Right ventricle myocardium inferior (tissue), 1 donor: ENCODE measurements at places on chromosomes 4 and X.
A peak's percentile ranks its signal among the peaks of the same experiment; 100 is the strongest.

DNA sequence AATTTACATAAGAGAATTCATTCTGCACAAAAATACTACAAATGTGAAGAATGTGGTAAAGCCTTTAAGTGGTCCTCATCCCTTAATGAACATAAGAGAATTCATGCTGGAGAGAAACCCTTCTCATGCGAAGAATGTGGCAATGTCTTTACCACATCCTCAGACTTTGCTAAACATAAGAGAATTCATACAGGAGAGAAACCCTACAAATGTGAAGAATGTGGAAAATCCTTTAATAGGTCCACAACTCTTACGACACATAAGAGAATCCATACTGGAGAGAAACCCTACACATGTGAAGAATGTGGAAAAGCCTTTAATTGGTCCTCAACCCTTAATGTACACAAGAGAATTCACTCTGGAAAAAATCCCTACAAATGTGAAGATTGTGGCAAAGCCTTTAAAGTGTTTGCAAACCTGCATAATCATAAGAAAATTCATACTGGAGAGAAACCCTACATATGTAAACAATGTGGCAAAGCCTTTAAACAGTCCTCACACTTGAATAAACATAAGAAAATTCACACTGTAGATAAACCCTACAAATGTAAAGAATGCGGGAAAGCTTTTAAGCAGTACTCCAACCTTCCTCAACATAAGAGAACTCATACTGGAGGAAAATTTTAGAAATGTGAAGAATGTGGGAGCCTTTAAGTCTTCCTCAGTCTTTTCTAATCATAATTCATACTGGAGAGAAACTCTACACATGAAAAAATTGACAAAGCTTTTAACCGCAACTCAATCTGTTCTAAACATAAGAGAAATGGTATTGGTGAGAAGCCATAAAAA is 37.4 kb downstream of the ZNF718 start:
- DNase-seq, result no peak

GRCh38 chr4:106941841-106942240 is 94.3 kb downstream of the DKK2 start:
- no peak for DNase-seq

- no peak for DNase-seq
Observed at GRCh38 chrX:93932471-93933220, 258.6 kb downstream of the FAM133A start.

DNA sequence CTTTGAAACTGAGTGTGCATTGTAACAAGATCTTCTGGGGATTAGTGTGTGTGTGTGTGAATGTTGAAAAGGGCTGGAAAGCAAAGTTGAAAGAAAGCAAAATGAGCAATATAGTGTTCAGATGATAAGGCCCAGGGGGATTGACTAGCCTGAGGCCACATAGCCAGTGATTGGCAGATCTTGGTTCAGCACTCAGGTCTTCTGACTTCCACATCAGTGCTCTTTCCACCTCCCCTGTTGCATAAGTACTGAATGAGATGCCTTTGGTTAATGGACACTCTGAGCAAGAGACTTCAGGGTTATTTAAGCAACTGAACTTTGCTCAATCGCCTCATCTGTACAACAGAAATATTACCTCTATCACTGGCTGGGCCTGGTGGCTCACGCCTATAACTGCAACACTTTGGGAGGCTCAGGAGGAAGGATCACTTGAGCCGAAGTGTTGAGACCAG is 120.4 kb downstream of the TMEM164 start:
- no peak for DNase-seq

- no peak for DNase-seq
Observed at GRCh38 chr4:128322311-128322710, 34.7 kb upstream of the PGRMC2 start.

DNA sequence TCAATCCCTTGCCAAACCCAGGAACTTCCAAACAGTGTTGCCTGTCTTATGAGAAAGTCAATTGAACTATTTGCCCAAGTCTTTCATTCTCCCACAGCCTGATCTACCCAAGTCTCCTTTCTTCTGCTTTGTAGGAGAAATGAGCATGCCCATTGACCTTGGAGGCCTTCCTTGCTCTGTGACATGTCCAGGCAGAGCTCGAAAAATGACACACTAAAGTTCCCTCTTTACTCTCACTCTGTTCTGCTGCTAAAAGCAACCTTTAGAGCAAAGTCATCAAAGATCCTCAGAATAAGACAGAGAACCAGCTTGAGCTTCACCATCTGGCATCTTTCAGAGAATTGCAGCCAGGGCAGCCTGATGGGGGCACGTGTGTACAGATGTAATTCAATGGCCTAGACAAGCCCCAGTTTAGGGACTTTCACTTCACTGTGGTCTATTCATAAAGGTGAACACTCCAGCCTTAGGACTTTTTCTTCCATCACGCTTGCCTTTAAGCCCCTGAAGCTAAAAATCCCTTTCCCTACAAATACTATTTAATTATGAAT is 136.4 kb downstream of the AMELX start:
- no peak for DNase-seq

- DNase-seq, result no peak
Observed at GRCh38 chrX:101745046-101745445, 85.4 kb upstream of the ARMCX2 start.

GRCh38 chr4:153082322-153083301 is 121.6 kb upstream of the TRIM2 start:
- no peak for DNase-seq

GRCh38 chr4:10457255-10457801 is at the start of gene ZNF518B:
Gene ZNF518B (minus strand): TSS chr4:10457426. CDS start chr4:10446328, 11,098 bp downstream.
- DNase-seq, result peak; percentile 87

- DNase-seq, result no peak
Observed at GRCh38 chrX:101813200-101813599, 118.6 kb downstream of the ZMAT1 start.

DNA sequence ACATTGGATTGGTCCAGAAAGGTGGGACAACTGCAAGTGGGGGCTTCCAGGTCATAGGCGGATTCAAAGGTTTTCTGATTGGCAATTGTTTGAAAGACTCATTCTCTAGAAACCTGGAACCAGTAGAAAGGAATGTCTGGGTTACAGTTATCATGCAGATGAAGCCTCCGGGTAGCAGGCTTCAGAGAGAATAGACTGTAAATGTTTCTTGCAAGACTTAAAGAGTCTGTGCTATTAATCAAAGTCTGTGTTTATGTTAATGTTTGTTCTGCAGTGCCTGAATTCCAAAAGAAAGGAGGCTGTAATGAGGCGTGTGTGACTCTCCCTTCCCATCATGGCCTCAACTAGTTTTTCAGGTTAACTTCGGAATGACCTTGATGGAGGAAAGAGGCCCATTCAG is 43.9 kb upstream of the GC start:
- DNase-seq, result no peak

GRCh38 chr4:158189422-158189821 is 16.6 kb upstream of the GASK1B start:
- DNase-seq, result no peak

- no peak for DNase-seq
Observed at GRCh38 chr4:140469791-140470733, 28.0 kb downstream of the MGAT4D start.

- DNase-seq, result peak; percentile 87
Observed at GRCh38 chr4:95548738-95549245, at the start of gene UNC5C. Gene UNC5C (minus strand): TSS chr4:95548973.

DNA sequence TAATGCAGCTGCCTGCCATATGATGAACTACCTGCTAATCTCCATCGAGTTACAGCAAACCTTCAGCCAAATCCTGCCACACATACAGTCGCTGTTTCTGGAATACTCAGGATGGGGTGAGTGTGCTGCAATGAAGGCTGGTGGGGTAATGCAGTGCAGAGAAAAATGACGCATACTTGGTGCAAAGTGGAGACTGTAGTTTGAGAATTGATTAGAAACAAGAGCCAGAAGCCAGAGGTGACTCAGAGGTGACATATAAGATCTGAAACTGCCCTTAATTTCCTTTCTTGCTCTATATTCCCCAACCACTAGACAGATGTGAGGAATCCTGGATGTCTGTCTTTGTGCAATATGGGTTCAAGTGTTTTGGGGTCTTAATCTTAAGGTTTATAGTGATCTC is 22.0 kb downstream of the C4orf54 start:
- no peak for DNase-seq

DNA sequence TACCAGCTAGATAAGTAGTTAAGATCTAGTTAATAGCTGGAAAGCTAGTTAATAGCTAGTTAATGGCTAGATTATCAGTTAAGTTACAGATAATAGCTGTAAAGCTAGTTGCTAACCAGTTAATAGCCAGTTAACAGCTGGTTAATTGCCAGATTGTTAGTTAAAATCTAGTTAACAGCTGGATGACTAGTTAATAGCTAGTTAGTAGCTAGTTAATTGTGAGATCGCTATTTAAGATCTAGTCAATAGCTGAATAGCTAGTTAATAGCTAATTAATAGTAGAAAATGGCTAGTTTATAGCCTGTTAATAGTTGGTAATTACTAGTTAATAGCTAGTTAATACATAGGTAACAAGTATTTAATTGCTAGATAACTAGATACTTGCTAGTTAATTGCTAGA is 630.5 kb upstream of the CT83 start:
- no peak for DNase-seq

DNA sequence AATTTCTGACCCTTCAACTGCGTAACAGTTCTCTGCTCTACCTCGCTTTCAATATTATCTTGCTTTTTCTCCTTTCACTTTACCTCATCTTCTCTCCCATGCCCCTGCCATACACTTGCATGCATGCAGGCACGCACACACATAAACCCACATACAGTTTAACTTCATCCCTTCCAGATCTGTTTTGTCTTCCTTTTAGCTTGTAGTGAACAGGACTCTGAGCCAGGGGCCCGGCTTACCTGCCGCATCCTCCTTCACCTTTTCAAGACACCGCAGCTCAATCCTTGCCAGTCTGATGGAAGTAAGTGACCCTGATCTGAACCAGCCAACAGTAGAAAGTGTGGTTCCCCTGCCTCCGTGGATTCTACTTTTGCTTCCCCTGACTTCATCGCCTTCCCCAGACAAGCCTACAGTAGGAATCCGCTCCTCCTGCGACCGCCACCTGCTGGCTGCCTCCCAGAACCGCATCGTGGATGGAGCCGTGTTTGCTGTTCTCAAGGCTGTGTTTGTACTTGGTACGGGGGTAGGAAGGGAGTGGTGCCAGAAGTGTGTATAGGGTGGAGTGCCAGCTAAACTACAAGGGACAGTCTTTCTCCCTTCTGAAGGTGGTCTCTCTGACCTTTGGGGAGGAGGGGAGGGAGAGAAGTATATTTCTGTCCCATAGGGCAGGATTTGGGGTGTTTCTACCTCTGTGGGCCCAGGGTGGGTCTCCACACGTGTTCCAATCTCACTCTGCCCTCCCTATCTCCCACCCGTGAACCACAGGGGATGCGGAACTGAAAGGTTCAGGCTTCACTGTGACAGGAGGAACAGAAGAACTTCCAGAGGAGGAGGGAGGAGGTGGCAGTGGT is 10.7 kb downstream of the MED12 start:
- peak; percentile 79 for DNase-seq

GRCh38 chr4:149145803-149146202 is 669.8 kb downstream of the IQCM start:
- no peak for DNase-seq

- peak; percentile 52 for DNase-seq
Observed at GRCh38 chr4:137641544-137641943, 109.2 kb upstream of the PCDH18 start.

GRCh38 chrX:70762285-70762684 is 146.2 kb downstream of the TEX11 start:
- DNase-seq, result no peak

DNA sequence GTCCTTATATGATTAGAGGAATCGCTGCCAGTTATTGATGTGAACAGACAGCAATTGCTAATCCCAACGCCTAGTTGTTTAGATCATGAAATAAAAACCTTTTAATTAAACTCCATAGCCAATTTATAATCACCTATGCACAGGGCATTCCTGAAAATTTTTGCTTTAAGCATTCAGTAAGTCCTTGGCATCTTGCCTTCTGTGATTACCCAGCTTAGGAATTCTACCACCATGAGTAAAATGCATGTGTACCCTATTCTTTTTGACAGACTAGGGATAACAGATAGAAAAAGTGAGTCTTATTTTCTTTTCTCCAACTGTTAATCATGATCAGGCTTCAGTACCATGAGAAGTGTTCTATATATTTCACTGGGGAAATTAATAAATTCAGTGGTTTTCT is 995.3 kb upstream of the GRIA3 start:
- DNase-seq, result no peak

- DNase-seq, result no peak
Observed at GRCh38 chr4:155234206-155234605, 25.8 kb downstream of the NPY2R start.

DNA sequence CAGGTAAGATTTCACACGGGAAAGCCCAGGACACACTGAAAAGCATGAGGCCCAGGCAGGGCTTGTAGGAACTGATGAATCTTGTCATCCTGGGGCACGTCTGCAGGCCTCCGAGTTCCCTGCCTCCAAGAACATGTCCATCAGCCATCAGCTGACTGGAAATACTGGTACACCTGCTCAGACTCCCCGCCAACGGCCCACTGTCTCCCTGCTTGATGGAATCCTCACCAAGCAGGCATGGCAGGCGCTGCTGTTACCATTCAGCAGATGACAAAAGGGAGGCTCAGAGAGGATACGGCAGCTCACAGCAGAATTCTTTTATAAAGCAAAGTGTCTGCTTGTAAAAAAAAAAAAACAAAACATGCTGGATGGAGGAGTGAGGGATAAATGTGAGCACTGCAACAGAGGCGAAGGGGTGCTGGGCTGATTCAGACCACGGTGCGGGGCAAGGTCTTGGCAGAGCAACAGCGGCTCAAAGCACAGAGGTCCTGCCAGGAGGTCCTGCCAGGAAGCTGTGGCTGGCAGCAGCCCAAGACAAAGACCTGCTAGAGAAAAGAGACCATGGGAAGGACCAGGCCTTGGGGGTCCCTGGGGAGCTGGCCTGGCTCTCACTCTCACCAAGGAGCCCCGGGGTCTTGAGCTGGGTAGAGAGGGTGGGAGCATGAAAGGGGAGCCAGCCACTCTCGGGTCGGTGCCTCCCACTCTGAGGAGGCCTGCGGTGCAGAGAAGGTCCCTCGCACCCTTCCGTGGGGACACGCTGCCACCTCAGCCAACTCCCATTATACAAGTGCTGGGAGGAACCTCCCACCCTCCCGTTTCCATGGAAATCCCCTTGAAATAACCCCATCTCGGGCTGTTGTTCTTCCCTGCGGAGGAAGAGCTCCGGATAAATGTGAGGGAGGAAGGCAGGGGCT is 25.6 kb downstream of the PPP2R2C start:
- DNase-seq, result no peak

GRCh38 chr4:54992266-54992665 is 133.1 kb downstream of the KDR start:
- DNase-seq, result no peak

DNA sequence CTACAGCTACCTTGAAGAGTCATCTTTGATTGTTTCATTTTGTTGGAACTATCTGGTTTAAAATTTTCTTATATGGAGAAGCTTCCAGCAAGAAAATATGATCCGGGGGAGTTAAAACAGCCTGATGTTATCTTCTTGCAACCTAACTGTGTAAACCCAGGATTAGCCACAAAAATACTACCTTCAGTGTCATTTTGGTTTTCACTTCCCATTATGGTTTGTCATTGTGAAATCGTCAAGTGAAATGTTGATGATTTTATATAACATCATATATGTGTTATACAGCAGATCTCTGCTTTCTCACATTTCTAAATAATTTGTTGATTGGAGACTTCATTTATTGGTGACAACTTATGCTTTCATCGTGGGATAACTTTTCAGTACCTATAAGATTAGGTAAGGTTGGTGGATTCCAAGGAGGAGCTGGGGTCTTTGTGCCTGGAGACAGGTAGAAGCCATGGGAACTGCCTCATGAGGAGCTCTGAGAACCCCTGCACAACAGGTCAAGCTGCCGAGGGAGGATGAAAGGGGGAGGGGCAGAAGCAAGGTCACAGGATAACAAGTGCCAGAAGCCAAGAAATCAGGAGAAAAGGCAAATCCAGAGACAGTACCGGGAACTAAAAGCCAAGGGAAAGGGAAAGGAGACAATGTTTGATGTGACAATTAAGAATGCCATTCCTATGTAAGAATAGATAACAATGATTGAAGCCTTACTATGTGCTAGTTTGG is 7.2 kb downstream of the ARHGAP24 start:
- DNase-seq, result no peak
